NCI-H446 (cell line): ENCODE measurements at places on chromosomes 4 and X.

DNA sequence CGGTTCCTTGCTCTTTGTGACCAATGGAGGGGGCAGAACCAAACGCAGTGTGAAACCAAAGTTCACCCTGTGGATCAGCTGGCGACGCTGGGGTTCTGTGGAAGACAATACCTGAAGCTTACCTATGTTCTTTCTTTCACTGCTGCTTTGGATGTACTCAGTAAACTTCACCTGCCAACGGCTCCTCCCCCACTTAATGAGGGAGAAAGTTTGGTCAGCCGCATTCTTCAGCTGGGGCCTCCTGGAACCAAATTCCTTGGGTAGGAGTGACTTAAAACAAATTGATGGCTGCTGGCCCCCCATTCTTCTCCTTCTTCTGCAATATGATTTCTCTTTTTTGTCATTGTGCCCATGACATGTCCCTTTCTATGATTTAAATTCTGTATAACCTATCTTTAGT is 282.4 kb downstream of the ANK2 start:
- no peak for DNase-seq

DNA sequence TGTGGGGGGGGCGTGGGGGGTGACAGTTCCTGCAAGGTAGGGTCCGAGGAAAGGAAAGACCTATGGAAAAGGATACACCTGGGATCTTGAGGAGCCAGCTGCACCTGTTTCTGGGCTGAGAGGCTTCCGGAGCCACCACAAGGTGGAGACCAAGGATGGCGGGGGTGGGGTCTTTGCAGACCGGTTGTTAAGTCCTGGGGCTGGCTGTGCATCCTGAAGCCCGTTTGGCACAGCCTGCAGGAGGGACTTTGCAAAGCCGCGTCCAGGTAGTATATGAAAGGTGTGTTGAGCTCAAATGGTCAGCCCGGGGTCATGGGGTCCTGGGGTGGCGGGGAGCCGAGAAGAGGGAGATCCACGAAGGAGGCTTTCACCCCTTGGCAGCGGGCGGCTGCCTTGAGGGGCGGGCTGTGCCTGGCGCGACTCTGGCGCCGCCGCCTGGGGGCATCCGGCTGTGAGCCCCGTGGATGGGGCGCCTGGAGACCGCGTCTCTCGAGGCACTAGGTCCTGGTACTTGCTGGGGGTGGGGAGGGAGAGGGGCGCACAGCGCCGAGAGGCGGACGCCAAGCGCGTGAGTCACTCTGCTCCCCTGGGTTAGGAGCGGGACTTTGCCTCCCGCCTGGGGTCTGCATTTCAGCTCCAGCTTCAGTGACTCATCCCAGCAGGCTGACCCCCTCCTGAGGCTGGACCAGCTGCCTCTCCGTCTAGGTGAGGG is 58.2 kb upstream of the DYNLT3 start:
- DNase-seq: peak; percentile 58

DNA sequence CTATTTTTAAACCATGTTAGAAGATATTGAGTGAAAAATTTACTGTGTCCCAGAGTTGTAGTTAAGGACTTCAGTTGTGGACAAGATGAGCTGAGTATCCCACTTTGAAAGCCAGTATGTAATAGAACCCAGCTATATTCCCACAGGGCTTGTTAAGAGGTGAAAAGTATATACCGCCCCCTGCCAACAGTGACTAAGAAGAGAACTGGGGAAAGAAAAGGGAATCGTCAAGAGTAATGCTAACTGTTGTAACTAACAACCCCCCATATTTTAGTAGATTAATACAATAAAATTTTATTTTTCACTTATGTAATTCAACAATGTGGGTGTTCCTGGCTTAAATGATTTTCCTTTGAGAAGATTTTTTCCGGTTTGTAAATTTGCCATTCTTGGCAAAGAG is 250.4 kb upstream of the GIMD1 start:
- DNase-seq: no peak

DNA sequence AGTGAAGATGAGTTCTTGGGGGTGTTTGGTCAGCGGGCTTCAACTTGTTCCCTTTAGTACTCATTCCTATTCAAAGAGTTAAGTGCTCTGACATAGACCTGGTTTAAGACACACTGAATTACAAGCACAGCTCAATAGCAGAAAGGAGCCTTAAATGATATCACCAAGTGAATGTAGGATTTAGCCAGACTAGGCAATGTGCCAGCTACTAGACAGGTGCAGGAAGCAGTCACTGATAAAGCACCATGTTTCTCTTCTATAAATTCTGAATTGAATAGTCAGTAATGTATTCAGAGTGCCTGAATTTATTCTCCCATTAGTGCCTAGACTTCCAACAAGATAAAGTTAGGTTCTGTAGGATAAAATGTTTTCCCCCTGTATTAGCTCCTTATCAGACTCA is 63.6 kb downstream of the ASB9 start:
- DNase-seq: no peak

DNA sequence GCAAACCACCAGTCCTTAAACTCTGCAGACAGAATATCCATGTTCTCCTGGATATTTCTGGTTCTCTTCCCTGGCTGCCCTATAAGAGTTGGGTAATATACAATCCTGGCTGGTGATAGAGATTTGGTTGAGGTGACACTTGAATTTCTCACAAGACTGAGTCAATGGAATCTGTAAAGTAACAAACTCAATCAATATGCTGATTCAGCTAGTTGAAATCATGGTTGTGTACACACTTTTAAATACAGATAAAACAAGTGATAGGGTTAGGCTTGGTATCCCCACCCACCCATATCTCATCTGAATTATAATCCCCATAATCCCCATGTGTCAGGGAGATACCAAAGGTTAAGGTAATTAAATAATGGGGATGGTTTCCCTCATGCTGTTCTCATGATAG is 349.2 kb upstream of the MAD2L1 start:
- no peak for DNase-seq

DNA sequence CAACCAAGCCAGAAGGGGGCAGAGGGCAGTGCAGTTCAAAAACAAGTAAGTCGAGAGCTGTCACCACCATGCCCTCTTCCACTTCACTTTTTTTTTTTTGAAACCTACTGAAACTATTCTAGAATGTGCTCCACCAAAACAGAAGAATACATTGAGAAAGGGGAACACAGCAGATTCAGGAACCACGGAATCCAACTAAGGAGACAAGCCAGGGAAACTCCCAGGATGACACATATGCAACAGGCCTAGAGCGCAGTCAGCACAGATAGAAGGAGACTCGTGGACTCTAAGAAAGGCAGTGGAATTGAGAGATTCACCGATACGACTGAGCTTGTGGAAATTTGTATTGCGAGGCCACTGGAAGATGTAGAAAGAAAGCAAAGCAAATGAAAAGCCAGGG is 66.1 kb downstream of the PHKA2 start:
- no peak for DNase-seq

GRCh38 chr4:137890812-137891211 is 351.3 kb downstream of the SLC7A11 start:
- DNase-seq: no peak

GRCh38 chr4:87532109-87532508 is 2.9 kb upstream of the SPARCL1 start:
- no peak for DNase-seq

GRCh38 chr4:108398836-108399235 is 221.5 kb upstream of the RPL34 start:
- DNase-seq: no peak
